ENCODE measurements at places on chromosomes 5 and 9. TPM values are rescaled to one million over a fixed set of nuclear protein-coding genes. Genes with fewer than 3 reads are reported as not detected.

The CDKN2B-AS1 gene
- 0.87 TPM for total RNA-seq

The LCN1 gene
- not detected for total RNA-seq

DNA sequence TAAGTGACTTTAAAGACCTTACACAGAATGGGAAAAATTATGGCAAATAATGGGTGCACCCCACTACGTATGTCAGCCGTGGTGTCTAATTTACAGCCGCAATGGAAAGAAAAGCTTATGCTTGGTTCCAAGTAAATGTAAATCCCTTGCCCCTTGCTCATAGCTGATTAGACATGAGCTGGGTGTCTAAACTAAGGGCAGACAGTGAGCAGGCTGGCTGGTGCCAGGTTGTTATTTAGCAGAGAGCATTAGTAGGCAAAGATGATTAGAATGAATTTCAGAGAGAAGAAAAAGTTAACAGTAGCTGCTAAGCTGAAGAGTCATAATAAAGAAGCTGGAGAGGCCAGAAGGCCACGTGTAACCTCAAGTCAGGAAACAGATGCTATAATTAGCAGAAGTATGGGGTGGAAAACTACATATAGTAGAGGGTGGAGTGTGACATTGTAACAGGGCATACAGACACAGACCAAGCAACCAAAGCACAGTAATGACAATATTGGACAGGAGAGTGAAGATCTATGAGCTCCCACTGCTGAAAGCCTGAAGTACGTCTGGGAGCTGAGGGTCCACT lies 257.7 kb downstream of the MCTP1 start:
- no peak for DNase-seq

The TOPORS gene
- total RNA-seq: 15.4 TPM

DNA sequence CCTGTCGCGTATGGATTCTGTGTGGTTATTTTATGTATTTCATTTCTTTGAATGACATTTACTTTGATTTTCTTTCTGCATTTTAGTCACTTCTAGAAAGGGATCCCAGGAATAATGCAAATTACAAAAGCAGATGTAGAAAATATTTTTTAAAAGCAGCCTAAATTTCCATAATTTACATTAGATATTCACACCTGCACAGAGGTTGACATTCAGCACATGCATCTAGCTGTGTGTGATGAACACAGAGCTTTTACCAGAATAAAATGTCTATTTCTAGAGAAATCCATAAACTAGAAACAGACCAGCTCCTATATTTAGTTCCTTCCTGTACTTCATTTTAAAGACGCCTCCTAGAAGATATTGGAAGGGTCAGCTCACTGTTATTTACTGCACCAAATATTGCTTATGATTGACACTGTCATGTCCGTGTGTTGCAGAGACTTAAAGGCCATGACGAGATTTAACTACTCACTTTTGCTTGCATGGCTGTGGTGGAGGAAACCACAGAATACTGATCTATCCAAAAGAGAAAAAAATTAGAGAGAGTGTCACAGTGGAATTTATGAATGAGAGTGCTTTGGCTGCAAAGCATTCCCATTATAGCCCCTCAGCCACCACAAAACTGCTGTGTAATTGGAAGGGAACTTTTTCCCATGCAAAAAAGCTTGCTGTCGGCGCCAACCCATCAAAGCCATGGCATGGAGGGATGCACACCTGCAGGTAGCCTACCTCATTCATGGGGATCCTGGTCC lies 58.1 kb downstream of the EBF1 start:
- DNase-seq: no peak

- no peak for DNase-seq
Measured at GRCh38 chr9:2127486-2127885, 112.3 kb downstream of the SMARCA2 start.

The PCDHGA8 gene
- total RNA-seq: not detected

The ZNF608 gene
- not detected for total RNA-seq
